ENCODE measurements at places on chromosomes 5 and 9.

DNA sequence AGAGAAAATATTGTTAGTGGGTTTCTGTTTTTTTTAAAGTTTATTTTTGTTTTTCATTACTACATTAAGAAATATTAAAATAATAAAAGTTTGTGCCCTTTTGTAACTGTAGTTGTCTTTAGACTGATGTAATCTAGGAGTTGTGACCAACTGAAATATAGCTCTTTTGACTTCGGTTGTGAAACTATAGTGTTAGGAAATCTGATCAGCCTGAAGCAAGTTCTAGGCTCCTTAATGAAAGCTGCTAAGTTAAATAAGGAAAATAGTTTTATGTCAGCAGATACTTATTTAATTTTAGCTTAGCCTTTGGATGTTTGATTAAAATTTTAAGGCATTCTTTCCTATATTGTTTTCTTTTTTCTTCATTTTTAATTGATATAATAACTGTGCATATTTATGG lies 14.2 kb downstream of the AP3S1 start:
- no peak for DNase-seq

DNA sequence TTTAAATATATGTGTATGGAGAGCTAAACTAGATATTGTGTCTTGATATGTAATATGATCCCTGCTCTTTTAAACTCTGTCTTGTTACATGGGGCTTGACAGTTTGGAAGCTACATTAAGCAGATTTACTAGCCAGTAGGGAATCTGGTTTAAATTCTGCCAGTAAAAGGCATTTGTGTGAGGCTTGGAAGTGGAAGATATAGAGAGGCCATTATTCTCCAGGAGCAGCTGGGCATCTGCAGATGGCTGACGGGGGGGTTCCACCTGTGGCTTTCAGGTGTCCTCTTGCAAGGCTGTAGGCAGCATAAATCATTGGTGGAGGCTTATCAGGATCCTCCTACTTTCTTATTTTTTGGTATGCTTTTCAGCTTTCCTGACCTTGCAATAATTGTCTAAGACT lies 179.1 kb upstream of the FBXL7 start:
- no peak for DNase-seq

- no peak for DNase-seq
These were observed 779.1 kb downstream of the NR2F1-AS1 start for GRCh38 chr5:92801911-92802310.

DNA sequence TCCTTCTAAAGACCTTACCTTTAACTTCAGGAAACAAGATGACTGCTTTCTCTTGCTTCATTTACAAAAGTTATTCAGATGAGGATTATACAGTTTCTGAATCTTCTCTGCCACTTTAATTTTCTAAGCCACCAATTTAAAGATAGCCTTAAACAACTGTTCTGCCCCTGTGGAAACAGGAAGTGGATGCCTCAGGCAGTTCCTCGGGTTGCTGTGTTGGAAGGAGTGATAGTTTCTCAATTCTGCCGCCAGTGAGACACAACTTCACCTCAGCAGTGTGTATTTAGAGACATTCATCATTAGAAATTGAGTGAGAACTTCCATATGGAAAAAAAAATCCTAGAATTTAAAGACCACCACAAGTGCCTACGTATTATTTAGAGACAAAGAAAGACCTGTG lies 475.1 kb upstream of the WWC1 start:
- DNase-seq: no peak

- no peak for DNase-seq
These were observed 138.0 kb upstream of the KCNN2 start for GRCh38 chr5:114223866-114224265.
